ENCODE measurements at places on chromosomes 11 and 22.

DNA sequence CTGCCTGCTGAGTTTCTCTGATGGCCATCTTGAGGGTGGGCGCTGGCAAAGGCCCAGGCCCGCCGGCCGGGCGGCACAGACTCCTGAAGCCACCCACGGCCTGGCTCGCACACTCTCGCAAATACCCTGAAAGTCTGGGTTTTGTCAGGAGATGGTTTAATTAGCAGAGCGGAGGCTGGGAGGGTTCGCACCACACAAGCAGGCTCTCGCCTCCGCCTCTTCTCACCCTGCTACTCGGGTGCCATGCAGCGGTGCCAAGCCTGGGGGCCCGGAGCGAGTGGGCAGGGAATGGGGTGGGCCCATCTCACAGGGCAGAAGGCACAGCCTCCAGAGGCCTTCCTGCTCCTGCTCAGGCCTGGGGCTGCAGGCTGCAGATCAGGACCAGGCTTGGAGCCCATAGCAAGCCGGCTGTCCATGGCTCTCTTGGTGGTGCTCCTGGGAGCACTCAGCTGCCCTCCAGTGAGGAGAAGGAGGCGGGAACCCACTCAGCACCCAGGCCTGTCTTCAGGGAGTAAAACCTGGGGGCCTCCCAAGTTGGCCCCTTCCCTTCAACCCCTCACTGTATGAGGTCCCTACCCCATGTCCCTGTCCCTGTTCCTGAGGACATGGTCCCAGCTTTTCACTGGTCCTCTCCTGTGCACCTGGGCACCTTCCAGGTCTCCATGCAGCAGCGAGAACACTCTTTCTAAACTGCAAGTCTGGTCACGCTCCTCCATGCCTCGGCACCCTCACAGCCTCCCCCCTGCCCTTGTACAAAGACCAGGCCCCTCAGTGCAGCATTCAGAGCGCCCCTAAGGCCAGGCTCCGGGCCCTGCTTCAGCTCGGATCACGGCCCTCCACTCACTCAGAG is 62.0 kb downstream of the FLRT1 start:
- no peak for DNase-seq

DNA sequence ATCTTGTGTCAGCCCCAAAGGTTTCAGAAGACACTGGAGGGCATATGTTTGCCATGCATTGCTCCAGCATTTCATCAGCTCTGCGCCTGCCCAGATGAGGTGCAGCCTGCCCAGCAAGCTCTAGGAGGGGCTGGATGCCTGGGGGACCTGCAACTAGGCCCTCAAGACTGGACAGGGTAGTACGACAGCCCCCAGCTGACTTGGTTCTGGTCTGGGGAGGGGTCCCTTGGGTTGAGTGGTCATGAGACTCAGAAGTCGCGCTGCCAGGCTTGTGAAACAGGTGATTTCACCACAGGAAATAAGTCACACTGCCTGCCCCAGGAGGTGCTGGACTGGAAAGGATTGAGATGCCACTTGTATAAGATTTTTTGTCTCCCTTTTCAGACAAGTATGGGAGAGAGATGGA is 23.4 kb downstream of the TPBGL start:
- no peak for DNase-seq

DNA sequence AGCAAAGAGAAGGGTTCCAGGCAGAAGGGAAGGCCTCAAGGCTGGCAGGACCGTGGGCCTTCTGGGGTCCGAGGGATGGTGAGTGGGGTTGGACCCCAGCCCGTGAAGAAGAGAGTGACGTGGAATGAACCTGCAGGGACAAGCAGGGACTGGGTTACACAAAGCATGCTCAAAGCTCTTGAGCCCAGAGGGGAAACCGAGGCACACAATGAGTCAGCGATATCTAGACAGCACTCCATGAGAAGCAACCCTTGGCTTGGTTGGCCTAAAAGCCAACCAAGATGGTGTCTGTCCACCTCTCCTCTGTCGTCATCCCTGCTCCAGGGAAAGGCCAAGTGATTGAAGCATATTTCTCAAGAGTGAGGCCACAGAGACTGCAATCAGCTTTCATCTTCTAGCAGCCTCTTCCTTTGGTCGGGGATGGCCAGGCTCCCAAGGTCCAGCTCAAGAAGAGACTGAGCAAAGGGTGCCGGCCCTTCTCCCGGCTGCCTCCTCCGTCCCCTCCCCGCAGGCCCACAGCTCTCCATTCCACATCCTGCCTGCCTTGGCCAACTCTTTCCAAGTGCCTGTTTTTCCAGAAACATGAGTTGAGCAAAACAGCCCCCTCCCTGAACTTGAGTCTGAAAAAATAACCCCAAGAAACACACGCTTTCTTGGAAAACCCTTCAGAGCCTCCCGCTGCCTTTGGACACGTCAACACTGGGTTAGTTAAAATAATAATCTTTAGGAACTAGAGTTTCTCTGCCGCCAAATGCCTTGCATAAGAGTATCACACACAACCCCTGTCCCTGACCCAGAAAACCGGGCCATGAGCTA is 556.6 kb downstream of the MIAT start:
- no peak for DNase-seq

DNA sequence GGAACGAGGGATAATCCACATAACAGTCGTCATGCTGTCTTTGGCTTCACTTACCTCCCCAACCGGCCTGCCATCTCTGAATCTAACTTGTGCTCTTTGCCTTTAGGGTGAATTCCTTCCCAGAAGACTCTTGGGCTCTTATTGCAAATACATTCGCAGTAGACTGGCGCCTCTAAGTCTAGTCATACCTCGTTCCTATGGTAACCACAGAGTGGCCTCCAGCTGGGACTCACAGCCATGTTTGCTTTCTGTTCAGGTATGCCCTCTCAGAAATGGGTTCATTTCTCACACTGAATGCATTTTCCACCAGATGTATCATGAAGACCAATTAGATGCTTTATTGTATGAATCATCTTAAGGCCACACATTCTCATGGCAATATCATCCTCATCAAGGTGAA is 112.7 kb downstream of the FAR1 start:
- DNase-seq, result no peak

DNA sequence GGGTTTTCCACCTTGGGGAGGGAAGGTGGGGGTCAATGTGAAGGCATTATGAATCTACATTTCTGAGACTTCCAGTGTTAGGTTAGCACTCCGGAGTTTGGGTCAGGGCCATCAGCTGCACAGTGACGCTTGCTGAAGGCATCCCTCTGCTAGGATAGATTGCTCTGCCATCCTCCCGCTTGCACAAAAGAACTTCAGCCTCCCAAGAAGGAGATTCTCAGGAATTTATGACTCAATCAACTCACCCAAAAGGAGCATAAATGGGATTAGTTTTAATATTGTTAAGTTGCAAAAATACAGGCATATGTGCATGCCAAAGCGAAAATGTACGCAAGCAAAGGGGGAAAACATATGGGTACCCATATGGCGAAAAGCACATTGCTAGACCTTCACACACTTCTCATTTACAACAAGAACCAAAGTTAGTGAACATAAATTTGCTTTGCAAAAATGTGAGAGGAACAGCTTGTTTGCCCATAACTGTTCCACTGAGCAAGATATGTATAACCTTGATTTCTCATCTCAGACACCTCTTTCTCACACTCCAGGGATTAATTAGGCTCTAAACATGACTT is 1013.0 kb downstream of the OPCML start:
- DNase-seq, result no peak

GRCh38 chr11:63603180-63603518 is 11.1 kb downstream of the PLAAT3 start:
- DNase-seq, result no peak

- DNase-seq, result no peak
Measured at GRCh38 chr11:57475671-57476046, 15.3 kb downstream of the RTN4RL2 start.

DNA sequence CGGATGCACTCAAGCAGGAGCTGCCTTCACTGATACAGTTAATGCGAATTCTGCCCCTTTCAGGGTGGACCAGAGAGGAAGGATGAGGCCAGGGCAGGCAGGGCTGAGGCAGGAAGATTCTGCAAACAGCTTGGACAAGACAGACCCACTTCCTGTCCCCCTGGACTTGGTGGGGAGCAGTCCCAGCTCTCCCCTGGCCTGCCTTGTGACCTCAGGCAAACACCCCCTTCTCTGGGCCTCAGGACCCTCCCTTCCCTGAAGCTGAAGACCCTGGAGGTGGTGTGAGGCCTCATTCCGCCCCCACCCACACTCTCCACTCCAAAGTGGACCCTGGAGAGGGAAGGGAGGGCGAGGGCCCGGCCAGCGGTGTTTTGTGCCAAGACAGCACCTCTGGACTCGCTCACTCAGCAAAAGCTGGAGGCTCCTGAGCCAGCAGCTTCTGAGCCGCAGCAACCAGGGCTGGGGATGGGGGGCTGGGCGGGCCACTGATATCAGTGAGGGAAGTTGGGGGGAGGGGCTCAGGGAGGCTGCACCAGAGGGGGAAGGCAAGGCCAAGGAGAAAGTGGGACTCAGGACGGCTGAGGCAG is 8.5 kb downstream of the RAB3IL1 start:
- DNase-seq, result no peak

Measured in activated CD4-positive, CD25-positive, alpha-beta regulatory T cell treated with anti-CD3 and anti-CD28 coated beads, Interleukin-2, amount 50 U/mL, for 16 hours (primary cell).